AG10803 (cell line): ENCODE measurements at places on chromosomes 3 and 15.

DNA sequence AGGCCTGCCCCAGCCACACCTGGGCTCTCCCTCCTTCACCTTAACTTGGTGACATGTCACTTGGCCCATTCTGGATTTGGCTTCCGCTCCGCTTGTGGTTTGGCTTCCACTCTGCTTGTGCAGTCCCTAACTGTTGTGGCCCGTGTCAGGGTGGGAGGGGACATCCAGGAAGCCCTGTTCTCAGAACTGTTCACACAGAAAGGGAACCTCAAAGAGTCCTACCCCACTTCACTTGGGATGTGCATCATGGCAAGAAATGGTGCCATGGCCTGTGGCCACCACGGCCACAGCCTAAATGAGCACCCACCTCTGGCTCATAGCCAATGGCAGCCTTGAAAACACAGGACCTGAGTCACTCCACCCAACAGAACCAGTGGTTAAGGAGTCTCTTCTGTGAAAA, 63.4 kb downstream of the CYP19A1 start:
- no peak for DNase-seq

GRCh38 chr3:193660171-193660570, 67.2 kb downstream of the OPA1 start:
- no peak for DNase-seq

GRCh38 chr3:153547970-153548369, 385.9 kb downstream of the RAP2B start:
- DNase-seq, result no peak

DNA sequence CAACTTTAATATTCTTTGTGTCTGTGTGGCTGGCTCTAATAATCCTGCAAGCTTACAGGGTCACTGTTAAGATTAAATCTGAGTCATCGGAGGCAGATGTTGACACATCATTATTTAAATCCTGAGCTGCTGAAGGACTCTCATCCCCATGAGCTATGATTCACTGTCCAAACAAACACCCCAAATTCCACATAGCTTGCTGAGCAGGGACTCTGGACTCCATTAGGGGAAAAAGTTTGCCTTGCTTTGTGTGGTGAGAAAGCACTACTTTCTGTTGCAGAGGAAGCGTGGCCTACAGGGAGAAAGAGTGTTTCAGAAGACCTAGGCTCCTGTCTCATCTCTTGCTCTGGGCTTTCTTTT, 213.7 kb downstream of the PDCD6IP start:
- DNase-seq, result peak; percentile 95

DNA sequence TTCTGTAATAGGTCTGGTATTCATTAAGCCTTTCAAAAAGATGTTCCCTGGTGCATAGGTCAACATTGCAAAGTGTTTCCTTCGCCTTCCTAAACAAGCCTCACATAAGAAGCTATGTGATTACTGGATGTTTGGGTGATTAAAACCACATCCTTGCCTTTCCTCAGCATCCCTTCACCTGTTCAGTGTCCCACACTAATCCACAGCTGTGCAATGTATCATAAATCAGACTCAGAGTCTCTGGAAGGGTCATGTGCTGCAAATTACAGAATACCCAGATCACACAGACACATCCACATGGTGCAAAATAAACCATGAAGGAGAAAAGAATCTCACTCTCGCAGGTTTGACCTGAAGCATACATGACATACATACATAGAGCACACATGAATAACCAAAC, 164.7 kb upstream of the NSMCE3 start:
- no peak for DNase-seq

DNA sequence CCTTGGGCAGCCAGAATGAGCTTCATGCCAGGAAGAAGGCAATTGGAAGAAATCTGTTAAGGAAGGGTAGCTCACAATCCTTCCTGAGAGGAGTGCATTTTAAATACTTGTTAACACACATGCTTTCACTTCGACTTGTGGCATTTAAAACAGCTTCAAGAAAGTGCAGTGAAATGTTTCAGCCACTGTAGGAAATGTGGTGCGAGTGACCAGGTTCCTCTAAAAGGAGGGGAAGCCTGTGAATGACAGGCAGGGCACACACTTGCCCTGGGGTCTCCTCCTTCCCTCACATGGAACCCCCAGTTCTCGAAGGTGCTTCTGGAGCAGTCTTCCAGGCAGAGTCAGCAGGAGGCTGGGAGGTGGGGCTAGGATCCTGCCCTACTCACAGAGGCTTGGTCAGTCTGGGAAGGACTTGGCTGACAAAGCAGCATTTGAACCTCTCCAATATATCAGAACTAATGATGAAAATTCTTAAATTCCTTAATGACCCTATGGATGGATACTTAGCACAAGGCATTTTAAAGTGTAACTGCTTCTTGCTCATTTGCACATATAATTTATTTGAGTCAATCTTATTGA, 358.6 kb downstream of the CHST2 start:
- DNase-seq, result no peak

- DNase-seq, result no peak
Measured at GRCh38 chr15:84996055-84996454, 14.4 kb downstream of the PDE8A start.

DNA sequence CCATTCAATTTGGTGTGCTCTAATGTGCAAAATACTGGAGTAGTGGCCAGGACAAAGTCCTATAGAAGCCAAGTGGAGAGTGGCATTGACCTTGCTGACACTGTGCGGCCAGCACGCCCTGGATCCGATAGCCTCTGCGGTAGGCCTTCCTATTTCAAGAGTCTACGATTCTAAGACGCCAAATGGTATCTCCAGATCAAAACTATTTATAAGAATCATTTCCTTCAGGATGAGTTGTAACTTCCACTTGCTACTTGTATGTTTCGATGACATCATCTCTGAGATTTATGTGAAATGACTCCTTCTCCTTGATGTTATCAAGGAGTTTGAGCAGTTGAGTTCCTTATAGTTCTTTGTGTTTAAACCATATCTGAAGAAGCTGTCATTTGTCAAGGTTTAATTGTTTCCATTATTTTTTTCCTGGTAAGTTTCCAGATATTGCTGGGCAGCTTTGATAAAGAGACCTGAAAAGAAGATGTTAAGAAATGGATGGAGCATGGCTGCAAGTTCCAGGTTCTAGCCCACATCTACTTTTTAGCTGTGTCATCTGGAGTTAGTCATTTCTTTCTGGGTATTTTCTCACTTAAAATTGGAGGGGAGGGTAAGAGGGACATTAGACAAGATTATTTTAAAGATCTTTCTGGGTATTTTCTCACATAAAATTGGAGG, 71.8 kb downstream of the TMEM44 start:
- peak; percentile 60 for DNase-seq

DNA sequence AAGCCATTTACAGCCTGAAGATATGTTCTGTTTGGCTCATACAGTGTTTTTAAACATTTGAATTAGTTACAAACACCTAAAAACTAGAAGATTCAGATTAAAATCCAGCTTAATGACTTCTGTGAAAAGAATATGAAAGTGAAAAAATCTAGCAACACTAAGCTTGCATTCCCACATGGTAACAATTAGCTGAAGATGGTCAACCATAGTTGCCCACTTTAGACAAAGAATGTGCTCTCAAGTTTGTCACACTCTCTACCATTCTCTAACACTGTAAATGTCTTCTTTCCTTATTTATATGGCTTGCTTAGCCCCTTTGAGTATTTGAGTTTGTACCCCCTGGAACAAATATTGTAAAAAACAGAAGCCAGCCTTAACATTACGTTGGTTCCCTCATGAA, 32.7 kb downstream of the HDGFL3 start:
- peak; percentile 59 for DNase-seq

DNA sequence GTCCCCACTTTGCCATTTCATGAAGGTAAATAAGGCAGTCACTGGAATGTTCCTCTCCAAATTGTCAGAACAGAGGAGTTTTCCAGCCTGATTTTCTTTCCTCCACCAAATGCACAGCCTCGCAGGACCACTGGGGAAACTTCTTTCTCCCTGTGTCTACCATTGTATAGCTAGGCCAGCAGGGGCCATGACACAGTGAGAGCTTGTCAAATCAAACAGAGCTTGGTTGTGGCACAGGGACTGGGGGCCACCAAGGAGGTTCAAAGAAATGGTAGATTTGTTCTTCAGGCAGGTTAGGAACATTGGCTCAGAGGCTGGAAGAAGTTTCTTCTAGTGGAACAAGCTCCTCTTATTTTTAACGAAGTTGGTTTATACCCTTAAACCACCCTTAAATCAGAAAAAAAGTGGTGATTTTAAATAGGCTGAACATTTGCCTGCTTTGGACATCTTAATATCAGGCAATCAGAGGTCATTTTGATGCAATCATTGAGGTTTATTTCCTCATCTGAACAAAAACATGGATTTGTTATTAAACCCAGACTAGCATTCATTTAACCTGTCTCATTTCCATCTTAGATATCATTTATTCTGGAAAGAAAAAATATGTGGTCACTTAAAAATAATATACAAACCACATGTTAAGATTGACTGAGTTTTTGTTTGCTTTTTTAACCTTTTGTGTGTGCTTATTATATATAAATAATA, 105.6 kb downstream of the GTPBP8 start:
- peak; percentile 61 for DNase-seq

DNA sequence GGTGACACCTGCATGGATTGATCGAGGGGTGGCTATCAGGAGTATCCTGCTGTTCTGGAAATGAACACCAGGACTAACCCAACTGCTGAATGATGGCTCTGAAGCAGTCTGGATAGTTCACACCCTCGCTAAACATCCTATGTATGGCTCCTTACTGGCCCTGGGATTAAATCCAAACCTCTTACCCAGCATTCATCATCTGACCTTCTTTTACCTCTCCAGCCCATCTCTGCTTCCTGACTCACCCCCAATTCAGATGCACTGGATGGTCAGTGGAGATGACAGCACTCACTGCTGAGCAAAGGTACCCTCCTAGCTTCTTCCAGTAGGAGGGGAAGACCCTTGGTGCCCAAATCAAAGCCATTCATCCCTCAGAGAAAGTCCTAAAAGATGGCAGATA, 235.2 kb upstream of the TRIM42 start:
- no peak for DNase-seq

- DNase-seq, result no peak
Measured at GRCh38 chr3:148792516-148792915, 35.1 kb upstream of the CPB1 start.

GRCh38 chr3:129439226-129439816, 427 bp downstream of the MBD4 start:
- DNase-seq, result peak; percentile 26

- DNase-seq, result no peak
Measured at GRCh38 chr3:112355307-112355687, 22.3 kb downstream of the CD200 start.

DNA sequence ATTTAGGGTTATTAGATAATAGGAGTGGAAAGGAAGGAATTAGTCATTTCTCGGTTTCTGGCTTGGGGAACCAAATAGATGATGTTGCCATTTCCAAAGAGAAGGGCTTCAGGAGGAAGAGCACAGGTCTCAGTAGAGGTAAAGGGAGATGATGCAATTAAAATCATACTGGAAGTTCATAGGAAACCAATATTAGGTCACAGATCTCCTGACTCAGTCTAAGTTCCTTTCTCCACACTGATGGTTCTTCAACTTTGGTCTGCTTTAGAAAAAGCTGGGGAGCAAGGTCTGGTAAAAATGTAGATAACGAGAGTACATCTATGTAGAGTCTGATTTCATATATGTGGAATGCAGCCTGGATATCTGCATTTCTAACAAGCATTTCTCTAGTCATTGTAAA, 130.9 kb downstream of the POLQ start:
- DNase-seq, result no peak

- peak; percentile 23 for DNase-seq
Measured at GRCh38 chr15:51864408-51865056, 35.1 kb downstream of the TMOD3 start.

DNA sequence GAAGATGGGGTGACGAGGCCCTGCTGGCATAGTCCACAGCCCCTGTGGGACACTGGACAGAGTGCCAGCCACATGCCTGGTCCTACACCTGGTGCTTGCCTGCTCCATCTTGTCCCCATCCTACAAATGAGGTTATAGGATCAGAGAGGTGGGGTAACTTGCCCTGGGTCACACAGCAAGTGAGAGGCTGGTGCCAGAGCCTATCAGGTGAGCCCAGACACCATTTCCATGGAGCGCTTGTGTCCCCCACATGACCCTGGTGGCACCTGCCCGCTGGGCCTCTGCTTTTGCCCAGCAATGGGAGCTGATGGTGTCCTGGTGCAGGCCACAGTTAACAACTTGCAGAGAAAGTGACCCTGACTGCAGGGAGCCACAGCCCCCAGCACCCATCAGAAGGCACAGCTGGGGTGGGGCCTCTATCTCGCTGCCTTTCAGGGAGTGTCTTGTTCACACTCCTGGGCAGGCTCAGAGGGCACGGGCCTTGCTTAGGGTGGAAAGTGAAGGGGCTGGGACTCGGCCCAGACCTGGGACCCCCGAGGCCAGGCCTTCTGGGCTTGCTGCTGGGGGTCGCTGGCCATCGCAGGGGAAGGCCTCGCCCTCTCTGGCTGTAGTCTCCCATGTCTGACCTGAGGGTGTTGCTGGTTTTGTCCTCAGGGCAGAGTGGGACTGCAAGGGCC, 7.2 kb downstream of the PLXNA1 start:
- DNase-seq, result no peak

GRCh38 chr3:98977520-98977919, 76.0 kb upstream of the DCBLD2 start:
- peak; percentile 75 for DNase-seq

GRCh38 chr3:100590114-100590839, 19.1 kb upstream of the ADGRG7 start:
- DNase-seq, result peak; percentile 67

DNA sequence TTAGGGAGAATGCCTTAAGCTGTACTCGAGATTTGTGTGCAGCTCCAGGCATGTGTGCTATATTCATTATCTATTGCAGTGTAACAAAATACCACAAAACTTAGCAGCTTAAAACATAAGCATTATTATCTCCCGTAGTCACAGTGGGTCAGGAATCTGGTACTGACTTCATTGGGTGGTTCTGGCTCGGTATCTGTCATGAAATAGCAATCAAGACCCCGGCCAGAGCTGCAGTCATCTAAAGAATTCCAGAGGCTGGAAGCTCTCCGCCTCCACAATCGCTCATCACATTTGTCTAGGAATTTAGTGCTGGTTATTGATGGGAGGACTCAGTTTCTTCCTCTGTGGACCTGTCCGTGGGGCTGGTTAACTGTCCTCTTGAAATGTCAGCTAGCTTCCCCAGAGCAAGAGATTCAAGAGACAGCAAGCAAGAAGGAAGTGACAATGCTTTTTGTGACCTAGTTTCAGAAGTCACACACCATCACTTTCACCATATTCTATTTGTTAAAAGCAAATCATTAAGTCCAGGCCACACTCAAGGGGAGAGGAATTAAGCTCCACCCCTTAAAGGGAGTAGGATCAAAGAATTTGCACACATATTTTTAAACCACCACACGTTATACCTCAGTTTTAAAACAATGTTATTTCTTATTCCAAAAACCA, 76.1 kb downstream of the TOP2B start:
- DNase-seq, result no peak

DNA sequence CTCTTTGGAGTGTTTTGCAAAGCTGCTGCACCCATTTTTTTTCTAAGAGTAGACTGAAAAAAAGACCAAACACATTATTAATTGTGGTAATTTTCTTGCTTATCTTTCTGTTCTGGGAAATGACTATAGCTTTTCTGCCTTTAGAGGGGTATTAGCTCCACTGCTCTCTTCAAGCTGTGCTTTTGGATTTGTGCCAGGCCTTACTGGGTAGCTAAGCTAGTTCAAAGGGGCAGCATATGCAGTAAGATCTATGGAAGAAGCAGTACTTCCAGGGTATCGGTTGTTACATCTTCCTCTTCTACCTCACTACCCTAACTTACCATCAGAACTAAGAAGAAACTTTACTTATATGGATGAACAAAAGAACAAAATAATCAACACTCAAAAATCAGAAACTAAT, 28.7 kb upstream of the ARIH1 start:
- no peak for DNase-seq
